ENCODE measurements at places on chromosomes 1 and 21.

- no peak for DNase-seq
Measured at GRCh38 chr1:20160034-20160433, 20.9 kb downstream of the PLA2G2F start.

GRCh38 chr1:94954263-94955220 is 27.6 kb upstream of the CNN3 start:
- no peak for DNase-seq

GRCh38 chr1:96309783-96310182 is 411.8 kb upstream of the PTBP2 start:
- DNase-seq, result no peak

GRCh38 chr1:63475761-63476160 is 47.3 kb downstream of the ITGB3BP start:
- no peak for DNase-seq

GRCh38 chr1:162087111-162087510 is 17.6 kb downstream of the NOS1AP start:
- DNase-seq, result no peak

Measured in activated CD8-positive, alpha-beta T cell treated with anti-CD3 and anti-CD28 coated beads, Interleukin-2, amount 10 ng/mL, durations not matched to agents 7 days and 5 days (primary cell).